GM23248 (cell line): ENCODE measurements at places on chromosomes 7 and 10.

DNA sequence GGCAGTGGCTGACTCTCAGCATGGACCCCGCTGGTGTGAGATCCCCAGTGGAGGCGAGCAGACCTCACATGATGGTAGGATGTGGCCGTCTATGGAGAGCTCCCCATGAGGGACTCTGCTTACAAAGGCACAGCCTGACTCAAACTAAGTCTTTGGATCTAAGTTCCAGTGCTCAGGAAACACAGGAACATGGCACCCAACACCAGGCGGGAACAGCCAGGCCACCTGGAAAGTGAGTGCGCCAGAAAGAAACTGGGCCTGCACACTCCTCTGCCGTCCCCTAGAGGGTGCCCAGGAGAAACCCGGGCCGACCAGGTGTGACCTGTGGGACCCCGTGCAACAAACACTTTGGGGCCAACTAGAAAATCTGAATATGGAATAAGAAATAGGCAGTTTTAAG is 10.0 kb downstream of the PITRM1 start:
- no peak for DNase-seq

DNA sequence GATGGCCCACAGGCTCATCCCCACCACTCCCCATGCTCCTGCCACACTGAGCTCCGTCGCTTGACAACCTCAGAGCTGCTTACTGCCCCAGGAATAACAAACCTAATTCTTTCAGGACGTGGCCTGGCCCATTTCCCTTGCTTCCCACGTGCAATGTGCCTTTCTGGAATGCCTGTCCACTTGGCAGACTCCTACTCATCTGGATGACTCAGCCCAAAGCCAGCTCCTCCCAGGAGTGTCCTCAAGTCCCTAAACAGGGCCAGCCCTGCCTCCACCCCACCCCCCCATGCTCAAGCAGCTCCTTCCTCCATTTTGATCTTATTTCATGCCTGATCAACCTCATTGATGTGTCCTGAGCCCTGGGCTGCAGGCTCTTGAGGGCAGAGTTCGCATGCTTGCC is 164.9 kb upstream of the RNF32 start:
- DNase-seq, result peak; percentile 52

DNA sequence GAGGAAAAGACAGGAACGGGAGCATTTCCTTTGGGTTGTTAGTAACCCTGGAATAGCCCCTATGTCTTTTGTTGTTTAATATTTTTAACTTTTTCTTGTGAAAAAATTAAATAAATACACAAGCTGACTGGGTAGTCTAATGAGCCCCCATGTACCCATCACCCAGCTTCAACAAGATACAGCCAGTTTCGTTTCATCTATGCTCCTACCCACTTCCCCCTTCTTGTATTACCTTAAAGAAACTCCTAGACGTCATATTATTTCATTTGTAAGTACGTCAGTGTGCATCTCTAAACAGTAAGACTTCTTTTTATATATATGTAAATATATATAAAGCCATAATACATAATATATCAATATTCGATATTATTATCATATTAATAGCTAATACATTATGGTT is 42.8 kb upstream of the NUB1 start:
- no peak for DNase-seq

DNA sequence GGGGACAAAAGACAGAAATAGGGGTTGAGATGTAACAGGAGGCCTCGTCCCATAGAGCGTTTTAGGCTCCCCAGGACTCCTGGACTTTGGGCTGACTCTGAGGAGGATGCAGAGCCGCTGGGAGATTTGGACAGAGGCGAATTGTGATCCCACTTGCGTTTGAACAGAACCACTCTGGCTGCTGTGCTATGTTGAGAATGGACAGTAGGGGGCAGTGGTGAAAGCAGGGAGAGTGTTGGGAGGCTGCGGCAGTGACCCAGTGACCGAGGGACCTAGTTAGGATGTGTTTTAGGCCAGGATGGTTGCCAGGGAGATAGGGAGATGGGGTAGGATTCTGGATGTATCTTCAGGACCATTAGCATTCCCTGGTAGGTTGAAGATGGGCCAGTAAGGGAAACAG is 271.6 kb downstream of the CCDC3 start:
- DNase-seq, result no peak

DNA sequence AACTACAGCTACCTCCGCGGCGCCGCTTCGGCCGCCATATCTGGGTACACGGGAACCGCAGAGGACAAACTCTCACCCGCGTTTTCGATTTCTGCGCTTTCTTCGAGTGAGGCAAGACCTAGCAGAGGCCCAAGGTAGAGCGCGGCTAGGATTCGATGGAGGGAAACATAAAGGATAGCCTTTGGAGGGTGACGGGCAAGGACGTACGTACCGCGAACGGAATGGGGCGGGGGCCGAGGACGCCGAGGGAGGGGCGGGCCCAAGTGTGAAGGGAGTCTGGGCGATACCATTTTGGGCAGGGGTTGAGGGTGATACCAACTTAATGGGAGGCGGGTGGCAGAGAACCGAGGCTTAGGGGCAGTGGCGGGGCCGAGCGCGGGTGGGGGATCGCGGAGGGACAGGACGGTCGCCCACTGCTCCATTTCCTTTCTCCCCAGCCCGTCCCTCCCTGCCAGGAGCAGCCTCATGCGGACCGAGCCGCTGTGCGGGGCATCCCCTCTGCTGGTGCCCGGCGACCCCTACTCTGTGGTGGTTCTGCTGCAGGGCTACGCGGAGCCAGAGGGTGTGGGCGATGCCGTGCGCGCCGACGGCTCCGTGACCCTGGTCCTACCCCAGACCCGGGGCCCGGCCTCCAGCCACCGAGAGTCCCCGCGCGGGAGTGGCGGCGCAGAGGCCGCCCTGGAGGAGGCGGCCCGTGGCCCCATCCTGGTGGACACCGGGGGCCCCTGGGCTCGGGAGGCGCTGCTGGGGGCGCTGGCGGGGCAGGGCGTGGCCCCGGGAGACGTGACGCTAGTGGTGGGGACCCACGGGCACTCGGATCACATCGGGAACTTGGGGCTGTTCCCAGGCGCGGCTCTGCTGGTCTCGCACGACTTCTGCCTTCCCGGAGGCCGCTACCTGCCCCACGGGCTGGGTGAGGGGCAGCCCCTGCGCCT is at the start of gene MBLAC1:
Gene MBLAC1, plus strand, starts transcription at position 37 of the 935 bp plus-strand sequence. Its CDS starts 429 bp downstream, at position 466.
- peak; percentile 95 for DNase-seq

DNA sequence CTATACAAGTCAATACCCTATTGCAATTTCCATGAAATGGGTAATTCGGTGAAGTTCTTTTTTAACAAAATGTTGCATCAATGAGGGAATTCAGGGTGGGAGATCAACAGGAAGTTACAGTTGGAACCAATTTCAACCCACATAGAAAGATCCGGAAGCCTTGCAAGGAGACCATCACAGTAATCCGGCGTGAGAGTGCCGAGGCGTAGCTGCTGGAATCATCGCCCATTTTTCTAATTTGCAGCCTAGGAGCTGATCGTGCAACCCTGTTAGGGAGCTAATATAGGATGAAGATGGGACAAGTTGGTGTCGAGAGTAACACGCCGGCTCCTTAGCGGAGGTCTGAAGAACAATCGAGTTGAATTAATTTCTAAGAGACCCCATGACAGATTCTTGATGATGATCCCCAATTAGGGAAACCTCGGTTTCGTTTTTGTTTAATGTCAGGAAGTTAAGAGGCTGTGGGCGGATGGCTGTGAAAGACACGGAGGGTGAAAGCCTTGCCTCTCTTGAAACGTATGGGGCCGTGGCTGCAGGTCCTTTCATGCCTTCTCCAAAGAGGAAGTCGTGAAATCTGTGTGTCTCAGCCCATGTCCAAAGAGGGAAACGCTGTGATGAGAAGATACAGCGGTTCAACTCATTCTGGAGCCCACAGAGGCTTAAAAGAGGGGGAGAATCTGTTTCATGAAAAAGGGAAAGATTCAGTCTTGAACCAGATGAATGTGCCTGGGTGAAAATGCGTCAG is 51.2 kb upstream of the CARD11 start:
- DNase-seq, result no peak
